ENCODE measurements at places on chromosomes 13 and 19. TPM values are rescaled to one million over a fixed set of nuclear protein-coding genes. Genes with fewer than 3 reads are reported as not detected.

Gene EXOSC5
- total RNA-seq, result 38.5 TPM

GRCh38 chr19:16316506-16316882 is 8.1 kb upstream of the KLF2 start:
- DNase-seq, result no peak

GRCh38 chr13:39397226-39397895 is 205.6 kb downstream of the LHFPL6 start:
- DNase-seq, result no peak

DNA sequence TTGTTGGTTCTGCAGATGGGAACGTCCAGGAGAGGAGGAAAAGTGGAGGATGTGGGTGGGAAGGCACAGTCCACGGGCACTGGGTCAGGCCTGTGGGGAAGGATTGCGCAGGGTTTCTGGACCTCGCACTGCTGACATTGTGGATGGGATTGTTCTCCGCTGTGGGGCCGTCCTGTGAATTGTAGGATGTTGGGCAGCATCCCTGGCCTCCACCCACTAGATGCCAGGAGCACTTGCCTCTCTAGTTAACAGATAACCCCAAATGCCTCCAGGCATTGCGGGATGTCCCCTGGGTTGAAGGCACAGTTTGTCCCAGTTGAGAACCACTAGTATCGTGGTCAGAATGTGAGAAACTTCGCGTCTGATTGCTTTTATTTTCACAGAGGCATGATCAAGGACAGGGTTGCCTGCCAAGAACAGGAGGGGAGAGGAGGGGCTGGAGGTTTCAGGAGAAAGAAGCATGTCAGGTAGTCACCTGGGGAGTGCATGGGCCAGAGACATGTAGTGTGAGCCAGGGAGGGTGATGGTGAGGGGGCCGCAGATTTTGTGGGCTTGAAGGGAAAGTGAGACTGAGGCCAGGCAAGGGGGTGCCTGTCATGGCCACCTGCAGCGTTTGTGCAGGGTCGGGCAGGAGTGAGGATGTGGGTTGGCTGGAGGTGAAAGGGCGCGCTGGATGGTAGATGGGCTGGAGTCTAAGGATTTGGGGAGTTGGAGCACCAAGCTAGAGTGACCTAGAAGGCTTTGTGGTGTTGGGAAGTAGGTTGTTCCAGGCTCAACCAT is 3.2 kb downstream of the ZNF628 start:
- DNase-seq, result no peak

Gene ERICH4
- total RNA-seq, result not detected

- no peak for DNase-seq
Observed at GRCh38 chr19:53947624-53948023, 15.1 kb upstream of the CACNG8 start.

Gene ZNF470
- total RNA-seq, result 1.0 TPM

DNA sequence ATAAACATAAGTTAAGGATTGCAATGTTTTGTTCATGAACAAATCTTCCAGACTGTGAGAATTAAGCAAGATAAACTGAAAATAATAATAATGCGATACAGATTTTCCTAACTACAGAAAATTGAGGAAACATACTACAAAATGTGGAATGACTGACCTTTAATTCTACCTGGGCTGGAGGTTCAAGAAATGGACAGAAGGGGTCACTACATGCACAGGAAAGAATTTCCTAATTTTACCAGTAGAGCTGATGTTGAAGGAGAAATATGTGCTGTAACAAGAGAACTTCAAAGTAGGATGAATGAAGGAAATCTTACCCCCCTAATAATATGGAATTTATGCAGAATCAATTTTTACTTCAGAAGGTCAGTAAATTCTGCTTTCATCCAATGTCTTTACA is 62.3 kb downstream of the ZNF627 start:
- DNase-seq, result no peak

DNA sequence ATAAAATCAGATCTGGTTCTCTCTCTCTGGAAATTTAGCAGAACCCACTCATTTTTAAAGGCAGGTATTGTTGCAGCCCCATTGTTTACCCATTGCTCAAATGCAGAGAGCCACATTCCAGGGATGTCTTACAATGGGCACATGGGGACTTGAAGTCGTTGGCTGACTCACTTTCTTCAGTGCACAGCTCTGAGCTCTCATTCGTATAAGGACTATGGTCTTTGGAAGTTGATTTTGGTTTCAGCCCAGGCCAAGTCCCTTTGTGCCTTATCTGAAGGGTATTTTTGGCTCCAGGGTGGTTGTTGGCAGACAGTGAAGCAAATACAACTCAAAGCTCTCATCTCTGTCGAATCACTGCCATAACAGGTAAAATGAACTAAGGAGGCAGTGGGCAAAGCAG is 47.3 kb upstream of the CLDN10 start:
- no peak for DNase-seq

All from suprapubic skin (tissue), 4 donors.